Endothelial cell of umbilical vein (primary cell): ENCODE measurements at places on chromosomes 2 and 18. TPM values are rescaled to one million over a fixed set of nuclear protein-coding genes. Genes with fewer than 3 reads are reported as not detected.

- H3K36me3 ChIP-seq: no peaks in the 10 kb centered on the region
- H3K4me3 ChIP-seq: no peak overlapping the region
- no peaks in the 10 kb centered on the region for H3K27me3 ChIP-seq
- H3K4me1 ChIP-seq: peaks cover 15% of the 10 kb centered on the region
Measured at GRCh38 chr2:173079141-173079540, 3.5 kb downstream of the MAP3K20 start.

DNA sequence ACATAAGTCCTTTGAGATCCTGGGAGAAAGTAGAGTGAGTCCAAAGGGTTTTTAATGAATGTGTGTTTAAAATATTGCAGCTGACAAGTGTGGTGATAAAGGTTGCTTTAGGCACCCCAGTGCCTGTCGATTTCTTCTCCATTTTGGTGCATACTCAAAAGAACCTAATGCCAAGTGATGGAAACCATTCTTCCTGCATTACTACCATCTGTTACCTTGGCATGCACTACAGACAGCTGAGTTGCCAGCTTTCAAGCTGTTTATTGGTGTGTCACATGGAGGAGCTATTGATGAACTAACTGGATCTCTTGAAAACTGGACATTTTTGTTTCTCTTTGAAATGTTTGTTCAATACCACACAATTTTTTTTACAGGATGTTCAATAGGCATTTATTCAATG lies 350.0 kb downstream of the AKAIN1 start:
- no peak overlapping the region for H3K4me3 ChIP-seq
- no peaks in the 10 kb centered on the region for H3K4me1 ChIP-seq

- H3K4me3 ChIP-seq: no peak overlapping the region
- no peak for DNase-seq
- no peaks in the 10 kb centered on the region for H3K36me3 ChIP-seq
- no peaks in the 10 kb centered on the region for H3K4me1 ChIP-seq
Measured at GRCh38 chr18:31451625-31452024, 4.1 kb downstream of the DSG3 start.

GRCh38 chr2:198811198-198811597 lies 646.5 kb downstream of the SATB2 start:
- no peak for DNase-seq
- no peak overlapping the region for H3K27ac ChIP-seq
- no peaks in the 10 kb centered on the region for H3K4me1 ChIP-seq

DNA sequence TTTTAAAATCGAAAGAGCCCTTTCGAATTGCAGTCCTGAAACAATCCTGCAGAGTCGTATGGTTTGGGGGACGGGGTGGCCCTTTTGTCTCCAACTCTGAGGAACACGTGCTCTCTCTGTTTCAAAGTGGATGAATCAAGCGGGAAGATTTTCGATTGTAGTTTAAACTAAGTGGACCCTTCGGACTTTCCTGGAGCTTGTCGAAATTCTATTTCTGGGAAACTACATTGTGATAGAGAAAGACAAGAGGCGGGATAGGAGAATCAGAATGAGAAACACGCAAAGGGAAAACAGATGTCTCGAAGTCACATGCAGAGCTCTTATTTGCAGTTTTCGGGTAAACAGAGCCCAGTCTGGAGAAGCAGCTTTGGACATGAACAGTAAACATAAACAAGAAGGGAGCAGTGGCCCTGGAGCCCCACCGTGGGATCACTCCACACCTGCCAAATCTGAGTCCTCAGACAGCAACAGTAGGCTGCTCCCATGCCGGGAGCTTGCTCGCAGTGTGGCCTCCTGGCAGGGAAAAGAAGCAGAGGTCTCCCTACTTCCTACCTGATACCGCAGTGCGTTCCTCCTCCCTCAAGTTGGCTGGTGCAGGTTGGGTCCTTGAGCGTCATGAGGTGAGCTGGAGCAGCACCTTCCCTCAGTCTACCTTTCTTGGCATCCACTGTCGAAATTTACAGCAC lies 202.4 kb downstream of the SLC4A3 start:
- H3K36me3 ChIP-seq: no peaks in the 10 kb centered on the region
- no peak for DNase-seq
- H3K4me1 ChIP-seq: no peaks in the 10 kb centered on the region

GRCh38 chr2:239274391-239275043 lies 126.3 kb downstream of the HDAC4 start:
- no peak overlapping the region for H3K27ac ChIP-seq
- H3K36me3 ChIP-seq: no peaks in the 10 kb centered on the region
- no peak for DNase-seq
- H3K4me1 ChIP-seq: no peaks in the 10 kb centered on the region
- no peak overlapping the region for H3K4me3 ChIP-seq

DNA sequence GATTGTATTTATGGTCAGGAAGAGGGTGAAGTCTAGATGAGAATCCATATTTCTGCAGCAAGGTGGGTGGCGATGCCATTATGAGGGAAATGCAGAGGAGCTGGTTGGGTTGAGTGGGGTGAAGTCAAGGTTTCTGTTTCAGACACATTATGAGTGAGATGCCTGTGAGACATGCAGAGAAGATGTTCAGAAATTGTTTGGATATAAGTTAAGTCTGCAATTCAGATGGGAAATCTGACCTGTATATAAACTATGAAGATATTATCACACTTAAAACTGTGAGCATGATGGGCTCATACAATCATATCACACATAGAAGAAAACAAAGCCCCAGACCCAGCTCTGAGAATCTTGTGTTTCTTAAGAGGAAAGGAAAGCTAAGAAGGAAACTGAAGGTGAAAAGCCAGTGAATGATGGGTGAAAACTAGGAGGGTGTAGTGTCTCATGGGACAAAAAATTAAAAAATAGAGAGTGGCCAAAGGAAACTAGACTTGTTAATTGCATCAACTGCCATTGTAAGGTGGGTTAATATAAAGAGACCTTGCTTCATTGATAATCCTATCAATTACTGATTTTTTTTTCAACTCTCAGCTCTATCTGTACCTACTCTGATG lies 14.2 kb downstream of the GALNT5 start:
- no peaks in the 10 kb centered on the region for H3K36me3 ChIP-seq
- no peaks in the 10 kb centered on the region for H3K27me3 ChIP-seq
- no peak overlapping the region for H3K27ac ChIP-seq
- H3K4me1 ChIP-seq: no peaks in the 10 kb centered on the region
- H3K4me3 ChIP-seq: no peak overlapping the region

DNA sequence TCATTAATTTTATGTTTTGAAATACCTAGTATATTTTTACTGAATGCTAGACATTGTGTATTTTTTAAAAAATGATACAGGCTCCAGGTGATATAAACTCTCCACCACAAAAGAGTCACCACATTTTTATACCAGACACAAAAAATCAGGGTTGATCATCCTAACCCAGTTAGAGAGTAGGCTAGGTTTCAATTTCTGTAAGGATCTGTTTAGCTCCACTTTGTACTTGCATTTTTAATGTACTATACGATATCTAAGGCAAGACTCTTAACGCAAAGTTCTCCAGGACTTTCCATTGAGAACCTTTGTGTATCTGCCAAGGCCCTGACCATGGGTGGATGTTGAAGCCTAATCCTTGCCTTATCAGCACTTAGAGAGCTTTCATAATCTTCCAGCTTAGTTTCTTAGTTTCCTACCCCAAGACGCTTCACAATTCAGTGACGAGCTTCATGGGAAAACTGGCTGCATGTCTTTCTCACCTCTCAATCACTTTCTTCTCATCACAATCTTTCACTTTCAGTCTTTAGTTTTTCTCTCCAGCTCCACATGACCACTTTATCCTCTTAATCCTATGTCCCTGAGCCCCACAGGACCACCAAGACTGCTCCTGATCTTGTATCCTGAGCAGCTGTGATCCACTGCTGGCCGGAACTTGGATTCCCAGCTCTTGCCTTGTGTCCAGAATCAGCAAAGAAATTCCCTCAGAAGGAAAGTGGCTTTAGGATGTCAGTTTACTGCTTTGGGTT lies 635.8 kb downstream of the RNF144A start:
- DNase-seq: no peak
- no peaks in the 10 kb centered on the region for H3K36me3 ChIP-seq
- no peak overlapping the region for H3K27ac ChIP-seq
- no peaks in the 10 kb centered on the region for H3K27me3 ChIP-seq

GRCh38 chr2:74921236-74921736 lies 37.2 kb upstream of the POLE4 start:
- no peaks in the 10 kb centered on the region for H3K36me3 ChIP-seq
- DNase-seq: no peak
- H3K27ac ChIP-seq: no peak overlapping the region
- H3K4me1 ChIP-seq: no peaks in the 10 kb centered on the region

GRCh38 chr2:237663517-237664110 lies 36.2 kb downstream of the LRRFIP1 start:
- H3K27me3 ChIP-seq: no peaks in the 10 kb centered on the region
- H3K36me3 ChIP-seq: no peaks in the 10 kb centered on the region
- H3K27ac ChIP-seq: no peak overlapping the region
- DNase-seq: no peak

ACVR1C gene
- not detected in 2 replicates for total RNA-seq

RALBP1 gene
- 63.5 and 68.4 TPM in 2 replicates for total RNA-seq

TMEM131 gene
- total RNA-seq: 24.1 and 28.6 TPM in 2 replicates

AKAIN1 gene
- not detected in 2 replicates for total RNA-seq

LIPG gene
- 80.6 and 96.2 TPM in 2 replicates for total RNA-seq
